CD4-positive, CD25-positive, alpha-beta regulatory T cell (primary cell): ENCODE measurements at places on chromosomes 4 and X.

- peak; percentile 75 for DNase-seq
- H3K27me3 ChIP-seq = peaks cover 2% of the 10 kb centered on the region
- peaks cover 7% of the 10 kb centered on the region for H3K4me1 ChIP-seq
- no peak overlapping the region for H3K4me3 ChIP-seq
- no peaks in the 10 kb centered on the region for H3K36me3 ChIP-seq
- no peak overlapping the region for H3K27ac ChIP-seq
Measured at GRCh38 chrX:119273420-119274192, 37.5 kb downstream of the PGRMC1 start.

DNA sequence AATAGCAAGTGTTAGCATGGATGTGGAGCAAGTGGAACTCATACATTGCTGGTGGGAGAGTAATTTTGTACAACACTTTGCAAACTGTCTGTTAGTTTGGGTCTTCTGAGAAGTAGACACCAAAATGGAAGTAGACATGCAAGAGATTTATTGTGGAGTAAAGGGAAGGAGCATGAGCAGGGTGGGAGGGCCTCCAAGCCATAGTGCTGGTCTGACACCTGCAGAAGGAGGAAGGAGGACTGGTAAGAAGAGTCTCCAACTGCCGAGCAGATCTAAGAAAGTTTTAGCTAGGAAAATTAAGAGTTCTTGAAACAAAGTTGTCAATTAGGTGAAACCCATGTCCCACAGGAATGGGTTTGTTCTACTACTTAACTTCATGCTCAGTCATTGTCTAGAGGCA, 64.0 kb upstream of the DDIT4L start:
- H3K27me3 ChIP-seq = no peaks in the 10 kb centered on the region
- H3K36me3 ChIP-seq = no peaks in the 10 kb centered on the region
- no peaks in the 10 kb centered on the region for H3K4me1 ChIP-seq
- DNase-seq = no peak

DNA sequence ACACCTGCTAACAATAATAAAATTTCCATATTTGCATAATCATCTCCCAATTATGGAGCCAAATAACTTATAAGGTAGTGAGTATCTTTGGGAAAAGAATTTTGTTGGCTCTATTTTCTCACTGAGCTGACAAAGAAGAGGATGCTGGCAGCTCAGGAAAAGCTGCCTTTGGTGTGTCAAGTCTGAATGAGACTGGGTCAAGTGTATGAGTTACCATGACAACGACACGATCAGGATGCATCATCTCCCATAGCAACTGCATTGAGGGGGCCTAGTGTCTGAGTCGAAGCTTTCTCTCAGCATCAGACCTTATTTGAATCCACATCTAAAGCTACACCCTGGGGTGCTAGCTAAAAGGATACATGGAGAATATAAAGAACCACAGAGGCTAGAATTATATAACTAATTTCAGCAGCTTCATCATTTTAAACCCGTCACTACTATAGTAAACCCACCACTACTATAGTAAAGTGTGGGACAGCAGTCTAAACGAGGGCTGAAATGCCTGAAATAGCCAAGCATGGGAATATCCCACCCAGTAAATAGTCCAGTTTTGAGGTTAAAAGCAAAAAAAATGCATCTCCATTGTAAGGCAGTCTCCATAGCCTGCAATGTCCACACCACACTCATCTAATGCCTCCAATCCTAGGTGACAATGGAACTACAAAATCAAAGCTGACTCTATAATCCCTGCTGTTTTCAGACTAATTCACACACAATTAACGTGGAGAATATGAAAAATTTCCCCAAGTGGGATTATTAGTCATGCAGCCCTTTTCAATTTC, 16.0 kb downstream of the GSPT2 start:
- no peak for DNase-seq
- no peaks in the 10 kb centered on the region for H3K36me3 ChIP-seq
- no peaks in the 10 kb centered on the region for H3K4me1 ChIP-seq
- no peak overlapping the region for H3K27ac ChIP-seq
- peaks cover 7% of the 10 kb centered on the region for H3K27me3 ChIP-seq
- H3K4me3 ChIP-seq = no peak overlapping the region

GRCh38 chrX:130915302-130915701, 12.3 kb upstream of the ENOX2 start:
- no peaks in the 10 kb centered on the region for H3K27me3 ChIP-seq
- no peak overlapping the region for H3K27ac ChIP-seq
- H3K4me3 ChIP-seq = no peak overlapping the region
- no peak for DNase-seq

DNA sequence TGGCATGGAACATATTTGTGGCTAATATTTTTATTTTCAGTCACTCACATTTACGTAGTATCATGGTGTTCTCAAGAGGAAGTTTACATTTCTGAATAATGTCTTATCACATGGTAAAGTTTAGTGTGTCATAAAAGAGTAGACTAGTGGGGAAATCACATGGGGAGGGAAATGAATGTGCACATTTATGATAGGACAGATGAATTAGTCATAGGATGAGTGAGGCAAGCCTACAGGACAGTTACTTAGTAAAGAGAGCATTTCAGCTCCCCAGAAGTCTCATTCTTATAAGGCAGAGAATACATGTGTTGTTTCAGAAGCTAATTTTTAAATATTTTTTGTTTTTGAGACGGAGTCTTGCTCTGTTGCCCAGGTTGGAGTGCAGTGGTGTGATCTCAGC, 6.2 kb downstream of the GK start:
- no peak overlapping the region for H3K4me3 ChIP-seq
- H3K27ac ChIP-seq = peak overlapping the region; percentile 75
- DNase-seq = no peak
- H3K4me1 ChIP-seq = peaks cover 20% of the 10 kb centered on the region
- no peaks in the 10 kb centered on the region for H3K27me3 ChIP-seq
- H3K36me3 ChIP-seq = no peaks in the 10 kb centered on the region

- H3K4me3 ChIP-seq = peak overlapping the region; percentile 32
- H3K27ac ChIP-seq = peak overlapping the region; percentile 38
Measured at GRCh38 chr4:10730590-10730989, 46.0 kb upstream of the CLNK start.

DNA sequence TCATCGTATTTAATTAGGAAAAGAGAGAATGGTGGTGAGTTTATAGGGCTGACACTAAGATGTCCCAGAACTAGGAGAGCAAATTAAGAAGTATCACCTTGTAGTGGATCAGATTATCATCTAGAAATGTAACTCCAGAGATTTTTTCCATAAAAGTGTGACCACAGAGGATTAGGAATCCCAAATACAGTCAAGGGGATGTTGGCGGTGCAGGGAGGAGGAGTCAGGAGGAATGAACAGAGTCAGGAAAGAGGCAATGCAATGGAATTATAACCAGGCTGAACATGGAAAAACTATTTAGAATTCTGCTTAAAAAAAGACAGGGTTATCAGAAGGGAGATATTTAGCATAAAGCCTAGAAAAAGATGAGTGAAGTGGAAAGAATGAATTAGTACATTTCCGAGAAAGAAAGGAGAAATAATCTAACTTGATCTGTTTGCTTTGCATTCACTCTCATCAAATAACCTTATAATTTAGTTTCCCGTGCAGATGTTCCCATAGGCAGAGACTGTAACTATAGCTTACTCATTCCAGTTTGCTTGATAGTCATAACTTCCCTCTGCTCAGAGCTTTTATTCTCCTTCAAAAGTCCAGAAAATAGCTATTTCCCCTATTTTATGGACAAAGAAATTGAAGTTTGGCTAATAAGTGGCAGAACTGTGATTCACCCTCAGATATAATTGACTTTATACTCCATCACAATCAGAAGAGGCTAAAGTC, 56.4 kb downstream of the SCFD2 start:
- H3K36me3 ChIP-seq = peaks cover 4% of the 10 kb centered on the region
- H3K27me3 ChIP-seq = no peaks in the 10 kb centered on the region
- DNase-seq = no peak

DNA sequence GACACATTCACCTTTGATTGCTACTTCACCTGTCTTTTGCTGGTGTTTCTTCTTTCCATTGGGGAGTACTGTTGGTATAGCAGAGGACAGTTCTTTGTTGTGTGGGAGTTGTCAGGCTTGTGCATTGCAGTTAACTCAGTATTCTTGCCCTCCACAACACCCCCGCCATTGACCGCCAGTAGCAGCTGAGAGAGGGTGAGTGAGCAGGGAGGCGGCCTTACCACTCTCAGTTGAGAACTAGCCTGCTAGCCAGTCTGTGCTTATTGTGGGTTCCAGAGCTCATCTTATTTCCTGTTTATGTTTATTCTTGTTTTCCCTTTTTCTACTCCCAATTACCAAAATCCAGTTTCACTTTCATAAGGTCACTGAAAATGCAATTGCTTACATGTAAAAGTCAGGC, 52.2 kb downstream of the STIM2 start:
- peak overlapping the region; percentile 37 for H3K4me3 ChIP-seq
- peaks cover 47% of the 10 kb centered on the region for H3K4me1 ChIP-seq
- no peaks in the 10 kb centered on the region for H3K27me3 ChIP-seq
- no peak overlapping the region for H3K27ac ChIP-seq
- no peaks in the 10 kb centered on the region for H3K36me3 ChIP-seq

DNA sequence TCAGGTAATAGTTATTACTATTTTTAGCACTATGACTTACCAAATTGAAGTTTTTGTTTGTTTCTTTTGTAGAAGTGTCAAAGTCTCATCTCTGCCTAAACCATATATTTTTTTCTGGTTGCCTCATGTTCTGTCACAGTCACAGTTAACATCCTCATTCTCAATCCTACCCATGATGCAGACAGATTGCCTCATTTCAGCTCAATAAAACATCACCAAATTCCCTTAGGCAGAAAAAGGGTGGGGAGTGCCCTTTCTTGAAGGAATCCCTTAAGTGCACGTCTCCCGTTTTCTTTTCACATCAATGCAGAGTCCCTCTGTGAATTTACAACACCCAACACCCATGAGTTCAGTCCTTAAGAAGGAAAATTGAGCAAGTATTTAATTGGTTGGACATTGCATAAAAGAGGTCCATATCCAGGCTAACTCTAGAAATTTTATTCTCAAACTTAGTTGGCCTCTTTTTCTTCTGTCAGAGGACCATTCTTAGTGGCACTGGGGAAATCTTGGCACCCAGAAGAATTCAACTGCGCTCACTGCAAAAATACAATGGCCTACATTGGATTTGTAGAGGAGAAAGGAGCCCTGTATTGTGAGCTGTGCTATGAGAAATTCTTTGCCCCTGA, 103.7 kb upstream of the BMPR1B start:
- H3K36me3 ChIP-seq = peaks cover 4% of the 10 kb centered on the region
- no peaks in the 10 kb centered on the region for H3K4me1 ChIP-seq
- no peaks in the 10 kb centered on the region for H3K27me3 ChIP-seq
- H3K27ac ChIP-seq = no peak overlapping the region
- no peak for DNase-seq
- H3K4me3 ChIP-seq = no peak overlapping the region

GRCh38 chr4:71141125-71141524, 147.7 kb downstream of the DCK start:
- H3K27me3 ChIP-seq = no peaks in the 10 kb centered on the region
- H3K36me3 ChIP-seq = no peaks in the 10 kb centered on the region
- no peak overlapping the region for H3K4me3 ChIP-seq
- H3K27ac ChIP-seq = no peak overlapping the region

DNA sequence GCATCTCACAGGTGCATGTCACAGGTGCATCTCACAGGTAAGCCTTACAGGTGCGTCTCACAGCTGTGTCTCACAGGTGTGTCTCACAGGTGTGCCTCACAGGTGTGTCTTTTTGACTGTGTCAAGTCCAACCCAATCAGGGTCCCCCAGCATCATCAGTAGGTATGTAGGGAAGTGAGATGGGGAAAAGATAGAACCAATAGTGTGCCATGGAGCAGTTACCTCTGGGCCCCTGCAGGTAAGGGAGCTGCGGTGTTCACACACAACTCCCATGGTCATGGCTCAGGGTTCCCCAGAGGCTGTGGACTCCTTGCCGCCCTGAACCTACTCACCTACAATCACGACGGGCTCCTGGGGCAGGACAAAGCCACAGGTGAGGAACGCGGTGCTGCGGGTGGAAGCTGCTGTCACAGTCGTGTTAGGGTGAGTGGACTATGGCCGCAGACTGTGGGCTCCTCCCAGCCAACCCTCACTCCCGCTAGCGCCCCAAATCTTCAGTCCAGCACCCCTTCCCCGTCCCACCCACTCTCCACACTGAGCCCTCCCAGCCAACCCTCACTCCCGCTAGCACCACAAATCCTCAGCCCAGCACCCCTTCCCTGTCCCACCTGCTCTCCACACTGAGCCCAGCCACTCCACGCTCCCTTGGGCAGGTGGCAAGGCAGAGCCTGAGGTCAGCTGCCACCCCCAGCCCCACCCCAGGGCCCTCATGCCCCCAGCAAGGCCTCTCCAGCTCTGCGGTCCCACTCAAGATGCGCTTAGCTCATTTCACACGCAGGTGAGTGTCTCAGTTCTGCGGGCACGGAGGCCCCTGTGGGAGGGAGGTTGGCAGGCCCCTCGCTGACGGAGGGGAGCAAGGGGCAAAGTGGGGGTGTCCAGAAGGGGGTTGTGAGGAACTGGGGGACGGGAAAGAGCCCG, 2.1 kb upstream of the PDE6B start:
- no peak overlapping the region for H3K27ac ChIP-seq
- no peak overlapping the region for H3K4me3 ChIP-seq
- no peak for DNase-seq
- H3K4me1 ChIP-seq = no peaks in the 10 kb centered on the region
- no peaks in the 10 kb centered on the region for H3K27me3 ChIP-seq
- H3K36me3 ChIP-seq = no peaks in the 10 kb centered on the region

DNA sequence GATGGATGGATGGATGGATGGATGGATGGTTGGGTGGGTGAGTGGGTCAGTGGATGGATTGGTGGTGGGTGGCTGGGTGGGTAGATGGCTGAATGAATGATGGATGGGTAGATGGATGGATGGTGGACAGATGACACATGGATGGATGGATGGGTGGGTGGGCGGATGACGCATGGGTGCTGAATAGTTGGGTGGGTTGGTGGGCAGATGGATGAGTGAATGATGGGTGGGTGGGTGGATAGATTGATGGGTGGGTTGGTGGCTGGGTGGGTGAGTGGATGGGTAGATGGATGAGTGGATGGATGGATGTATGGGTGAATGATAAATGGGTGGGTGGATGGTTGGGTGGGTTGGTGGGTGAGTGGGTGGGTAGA, 69.9 kb upstream of the NKX1-1 start:
- no peaks in the 10 kb centered on the region for H3K27me3 ChIP-seq
- no peaks in the 10 kb centered on the region for H3K4me1 ChIP-seq
- no peak for DNase-seq
- no peak overlapping the region for H3K27ac ChIP-seq
- no peaks in the 10 kb centered on the region for H3K36me3 ChIP-seq
- no peak overlapping the region for H3K4me3 ChIP-seq

DNA sequence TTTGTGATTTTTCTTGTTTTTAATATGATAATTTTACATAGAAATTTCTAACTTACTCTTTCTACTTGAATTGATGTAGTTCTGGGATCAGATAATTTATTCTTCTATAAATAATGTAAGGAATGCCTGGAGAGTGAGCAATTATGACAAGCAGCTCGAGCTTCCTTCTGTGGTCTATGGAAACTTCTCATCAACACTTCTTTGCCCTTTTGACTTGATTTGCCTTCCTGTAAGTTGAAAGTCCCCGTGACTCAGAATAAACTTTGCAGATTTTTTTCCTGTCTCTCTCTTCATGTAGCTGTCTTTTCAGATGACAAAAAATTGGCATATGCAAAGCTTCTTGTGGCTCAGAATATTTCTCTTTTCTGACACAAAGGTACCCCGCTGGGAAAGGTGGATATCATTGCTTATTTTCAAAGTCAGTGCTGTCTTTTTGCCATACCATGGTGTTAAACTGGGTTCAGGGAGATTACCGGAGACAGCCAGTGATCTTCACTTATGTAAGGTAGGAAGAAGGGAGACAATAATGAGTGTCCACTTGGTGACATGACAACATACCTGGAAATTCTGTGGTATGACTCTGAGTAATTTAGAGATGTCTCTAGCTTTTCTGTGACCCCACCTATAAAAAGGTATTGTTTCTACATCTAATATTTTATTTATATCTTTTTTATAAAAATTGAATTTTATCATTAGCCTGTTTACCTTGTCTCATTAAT, 278.6 kb upstream of the GNPDA2 start:
- H3K4me1 ChIP-seq = no peaks in the 10 kb centered on the region
- H3K4me3 ChIP-seq = no peak overlapping the region
- no peak overlapping the region for H3K27ac ChIP-seq
- DNase-seq = no peak
- no peaks in the 10 kb centered on the region for H3K27me3 ChIP-seq
